ENCODE measurements at places on chromosomes 7 and 10.
A peak's percentile ranks its signal among the peaks of the same experiment; 100 is the strongest.

- no peak for DNase-seq
These were observed 103.2 kb upstream of the PPIF start for GRCh38 chr10:79244068-79244442.

GRCh38 chr7:42714356-42714755, 197.5 kb downstream of the C7orf25 start:
- DNase-seq = no peak

- peak; percentile 17 for DNase-seq
These were observed 567 bp downstream of the KCNH2 start for GRCh38 chr7:150977382-150978125.

DNA sequence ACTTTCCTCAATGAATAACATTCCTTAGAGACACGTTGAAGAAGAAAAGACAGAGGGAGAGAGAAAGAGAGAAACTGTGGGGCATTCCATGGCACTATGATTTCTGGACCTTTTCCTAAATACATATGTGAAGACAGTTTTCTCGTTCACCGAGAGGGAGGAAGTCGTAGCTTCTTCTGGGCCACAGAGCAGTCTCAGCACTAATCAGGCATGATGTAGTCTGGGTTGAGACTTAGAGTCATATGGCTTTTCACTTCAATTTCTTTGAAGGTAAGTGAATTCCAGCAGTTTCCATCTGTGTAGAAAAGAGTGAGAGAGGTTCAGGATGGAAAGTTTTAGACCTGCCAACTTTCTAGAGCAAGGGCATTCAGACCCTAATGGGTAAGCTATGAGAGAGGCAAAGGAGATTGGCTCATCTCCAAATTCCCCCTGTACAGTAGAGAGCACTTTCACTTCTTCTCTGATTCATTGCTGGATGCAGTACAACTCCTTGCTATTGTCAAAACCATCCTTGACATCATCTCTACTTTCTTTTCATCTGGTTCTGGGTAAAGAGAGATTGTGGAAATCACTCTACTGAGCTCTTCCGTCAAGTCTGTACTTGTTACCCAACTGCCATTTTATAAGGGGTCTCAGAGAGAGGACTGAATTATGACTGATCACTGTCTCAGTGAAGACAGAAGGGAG, 31.5 kb upstream of the OR9A4 start:
- no peak for DNase-seq

GRCh38 chr10:20369863-20370736, 527.0 kb downstream of the NEBL start:
- no peak for DNase-seq

- no peak for DNase-seq
These were observed 59.9 kb upstream of the NMT2 start for GRCh38 chr10:15228426-15228825.

- no peak for DNase-seq
These were observed 190.1 kb upstream of the SLC26A5 start for GRCh38 chr7:103636153-103636552.

- DNase-seq = no peak
These were observed 54.4 kb upstream of the FAM133B start for GRCh38 chr7:92644406-92645113.

DNA sequence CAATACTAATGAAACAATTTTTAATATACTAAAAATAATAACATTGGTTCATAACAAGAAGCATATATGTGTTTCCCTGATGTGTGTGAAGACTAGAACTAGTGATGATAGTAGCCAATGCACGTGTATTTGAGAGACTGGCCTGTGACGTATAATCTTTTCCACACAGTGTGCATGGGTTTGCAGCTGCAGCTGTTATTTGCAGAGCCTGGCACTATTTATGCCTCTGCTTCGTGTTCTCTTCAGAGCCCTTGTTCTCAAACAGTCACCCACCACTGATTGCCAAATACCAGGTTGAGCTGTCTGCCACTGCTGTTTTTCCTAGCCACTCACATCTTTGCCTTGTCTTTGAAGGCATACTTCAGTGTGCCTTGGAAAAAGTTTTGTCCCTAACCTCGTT, 531.7 kb downstream of the ETV1 start:
- no peak for DNase-seq

DNA sequence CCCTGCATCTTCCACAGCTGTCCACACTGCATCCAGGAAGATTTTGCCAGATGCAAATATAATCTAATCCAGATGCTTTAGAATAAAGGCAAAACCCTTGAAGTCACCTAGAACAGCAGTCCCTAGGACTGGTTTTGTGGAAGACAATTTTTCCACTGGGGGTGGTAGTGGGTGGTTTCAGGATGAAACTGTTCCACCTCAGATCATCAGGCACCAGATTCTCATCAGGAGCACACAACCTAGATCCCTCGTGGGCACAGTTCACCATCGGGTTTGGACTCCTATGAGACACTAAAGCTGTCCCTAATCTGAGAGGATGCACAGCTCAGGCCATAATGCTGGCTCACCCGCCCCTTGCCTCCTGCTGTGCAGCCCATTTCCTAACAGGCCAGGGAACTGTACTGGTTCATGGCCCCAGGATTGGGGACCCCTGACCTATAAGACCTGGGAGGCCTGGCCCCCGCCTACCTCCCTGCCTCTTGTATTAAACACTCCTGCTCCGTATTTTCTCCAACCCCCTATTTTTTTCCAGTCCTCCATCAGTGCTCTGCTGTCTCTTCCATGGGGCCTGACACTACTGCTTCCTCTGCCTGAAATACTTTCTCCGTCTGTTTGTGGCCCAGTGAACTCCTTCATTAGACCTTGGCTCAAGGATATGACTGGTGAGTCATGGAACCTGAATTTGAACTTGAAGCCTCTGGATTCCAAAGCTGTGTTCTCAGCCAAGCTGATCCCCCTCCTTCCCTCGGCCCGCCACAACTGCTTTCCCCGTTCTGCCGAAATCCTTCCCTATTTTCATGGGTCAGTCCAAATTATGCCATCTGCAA, 79.9 kb upstream of the RHEB start:
- DNase-seq = no peak

DNA sequence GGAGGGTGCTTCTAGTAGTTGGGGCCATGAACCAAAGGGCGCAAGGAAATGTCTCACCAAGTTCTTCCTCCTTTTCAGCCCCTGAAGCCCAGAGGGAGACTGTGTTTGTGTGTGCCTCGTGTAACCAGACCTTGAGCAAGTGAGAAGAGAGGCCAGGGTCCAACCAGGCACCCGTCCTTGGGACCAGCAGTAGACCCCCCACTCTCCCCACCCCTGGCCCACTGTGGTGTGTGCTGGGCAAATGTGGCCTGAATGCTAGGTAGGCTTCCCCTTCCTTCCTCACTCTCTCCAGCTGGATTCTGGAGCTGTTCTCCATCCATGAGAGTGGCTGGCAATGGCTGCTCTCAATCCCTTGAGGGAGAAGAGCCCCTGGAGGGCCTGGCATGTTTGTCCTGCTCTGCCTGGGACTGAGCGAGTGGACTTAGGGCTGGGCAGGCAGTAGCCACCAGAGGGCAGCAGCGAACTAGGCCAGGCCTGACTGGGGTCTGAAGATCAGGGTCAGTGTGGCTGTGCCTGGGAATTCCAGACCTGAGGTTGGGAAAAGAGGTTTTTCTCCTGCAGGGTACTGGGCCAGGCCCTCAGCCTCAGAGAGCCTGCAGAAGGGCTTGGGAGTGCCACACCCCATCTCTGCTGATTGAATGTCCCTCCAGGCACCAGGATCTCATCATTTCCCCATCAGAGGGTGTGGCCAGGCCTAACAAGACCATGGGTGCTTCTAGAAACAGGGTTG, 12.5 kb downstream of the SFRP5 start:
- DNase-seq = peak; percentile 47

DNA sequence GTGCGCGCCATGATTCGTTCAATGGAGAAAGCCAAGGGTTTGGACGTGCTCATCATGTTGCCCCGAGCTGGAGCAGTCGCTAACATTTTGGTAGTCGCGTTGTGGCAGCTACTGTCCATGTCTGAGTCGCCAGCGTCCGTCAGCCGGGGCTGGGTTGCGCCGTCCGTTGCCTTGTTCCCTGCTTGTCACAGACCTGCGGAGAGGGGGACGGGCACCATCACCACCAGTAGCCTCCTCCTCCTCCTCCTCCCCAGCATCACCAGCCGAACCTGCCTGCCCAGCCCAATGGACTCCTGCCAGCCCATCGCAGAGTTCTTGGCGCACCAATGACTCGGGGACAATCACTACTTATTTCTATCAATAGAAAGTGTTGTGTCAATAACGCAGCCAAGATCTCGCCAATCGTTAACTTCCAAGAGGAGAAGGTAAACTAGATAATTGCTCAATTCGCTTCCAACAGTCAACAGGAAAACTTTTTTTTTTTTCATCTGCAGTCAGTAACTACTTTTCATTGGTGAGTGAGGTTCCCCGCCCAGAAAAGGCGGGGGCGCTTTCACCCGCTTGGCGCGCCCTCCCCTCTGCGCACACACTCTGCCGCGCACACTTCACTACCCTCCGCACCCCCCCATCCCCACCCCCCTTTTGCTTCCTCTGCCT, at the start of gene FEZF1:
FEZF1 (minus strand) TSS at position 432 of the 657 bp plus-strand sequence; CDS start at position 119, 313 bp downstream.
- no peak for DNase-seq

DNA sequence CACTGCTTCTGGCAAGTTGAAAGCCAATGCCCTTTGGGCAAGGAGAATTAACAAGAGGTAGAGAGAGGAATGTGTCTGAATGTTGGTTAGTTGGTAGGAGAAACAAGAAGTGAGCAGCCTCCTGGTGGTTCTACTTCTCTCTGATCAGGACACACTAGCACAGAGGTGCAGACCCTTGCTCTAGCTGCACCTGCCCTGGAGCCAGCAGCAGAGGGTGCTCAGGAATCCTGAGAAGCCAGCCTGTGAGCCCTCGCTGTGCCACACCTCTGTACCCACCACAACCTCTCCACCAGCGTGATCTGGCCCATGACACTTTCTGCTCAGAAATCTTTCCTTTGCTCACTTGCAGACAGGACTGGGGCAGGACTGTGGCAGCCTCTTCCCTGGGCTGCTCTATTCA, 364.7 kb downstream of the RPS24 start:
- DNase-seq = no peak

DNA sequence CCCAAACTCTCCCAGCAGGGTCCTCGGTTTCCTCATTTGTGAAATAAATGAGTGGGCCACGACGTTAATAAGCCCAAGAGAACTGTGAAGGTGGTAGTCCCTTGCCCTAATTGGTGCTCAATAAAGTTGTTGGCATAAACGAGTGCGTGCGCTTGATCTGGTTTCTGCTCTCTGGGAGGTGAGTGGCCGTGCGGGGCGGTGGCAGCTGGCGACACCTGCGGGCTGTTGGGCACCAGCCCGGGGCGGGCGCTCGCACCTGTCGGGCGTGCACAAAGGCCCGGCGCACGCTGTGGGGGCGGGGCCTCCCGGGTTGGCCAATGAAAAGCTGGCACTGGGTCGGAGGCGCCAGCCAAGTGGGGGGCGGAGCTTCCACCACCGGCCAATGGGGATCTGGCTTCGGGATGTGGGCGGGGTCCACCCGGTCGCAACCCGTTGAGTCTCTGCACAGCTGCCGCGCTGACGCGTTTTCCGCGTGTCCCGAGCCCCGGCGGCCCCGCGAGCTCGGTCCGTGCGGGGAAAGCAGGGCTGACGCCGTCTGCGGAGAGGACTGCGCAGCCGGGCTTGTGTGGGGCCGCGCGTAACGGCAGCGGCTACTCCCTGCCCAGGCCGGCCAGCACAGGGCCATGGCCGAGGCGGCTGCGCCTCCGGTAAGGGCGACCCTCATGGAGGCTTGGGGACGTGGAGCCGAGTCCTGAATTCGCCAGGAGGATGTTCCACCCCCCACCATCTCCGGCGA, 23.0 kb downstream of the ZNF783 start:
- DNase-seq = peak; percentile 94

DNA sequence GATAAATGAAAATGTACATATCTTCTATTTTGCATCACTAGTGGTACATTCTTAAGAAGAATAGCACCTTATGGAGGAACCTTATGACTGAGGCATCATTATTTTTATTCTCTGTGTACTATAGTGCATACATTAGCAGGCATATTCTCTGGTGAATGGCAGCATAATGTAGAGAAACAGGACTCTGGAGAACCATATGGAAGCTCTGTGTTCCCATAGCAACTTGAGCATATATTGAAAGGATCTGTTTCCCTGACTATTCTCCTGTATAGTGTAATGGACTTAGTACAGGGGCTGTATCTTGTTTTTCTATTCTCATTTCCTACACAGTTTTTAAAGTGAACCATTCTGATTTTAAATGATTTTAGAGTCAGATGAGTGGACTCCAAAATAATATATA, 128.4 kb upstream of the SMIM30 start:
- no peak for DNase-seq

DNA sequence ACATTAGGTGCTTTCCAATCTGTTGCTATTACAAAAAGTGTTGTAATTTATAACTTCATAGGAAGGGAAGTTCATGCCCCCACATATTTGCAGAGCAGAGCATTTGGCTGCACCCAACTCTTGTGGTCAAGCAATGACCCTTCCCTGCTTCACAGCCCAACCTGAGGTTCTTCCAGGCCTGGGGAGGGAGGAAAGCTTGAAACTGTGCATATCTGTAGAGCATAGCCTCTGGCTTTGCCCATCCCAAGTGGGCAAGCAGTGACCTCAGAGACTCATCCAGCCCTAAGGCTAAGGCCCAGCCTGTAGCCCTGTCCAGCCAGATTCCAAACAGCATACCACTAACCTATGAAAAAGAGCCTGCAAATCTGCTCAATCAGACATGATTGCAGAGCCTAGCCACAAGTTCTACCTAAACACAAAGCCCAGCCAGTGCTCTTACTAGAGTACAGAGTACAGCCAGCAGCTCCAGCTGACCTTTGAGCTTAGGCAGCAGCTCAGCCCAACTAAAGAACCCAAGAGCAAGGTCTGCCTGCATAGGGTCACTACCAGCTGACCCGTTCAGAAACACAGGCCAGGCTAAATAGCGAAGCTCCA, 14.4 kb upstream of the GSTK1 start:
- no peak for DNase-seq

DNA sequence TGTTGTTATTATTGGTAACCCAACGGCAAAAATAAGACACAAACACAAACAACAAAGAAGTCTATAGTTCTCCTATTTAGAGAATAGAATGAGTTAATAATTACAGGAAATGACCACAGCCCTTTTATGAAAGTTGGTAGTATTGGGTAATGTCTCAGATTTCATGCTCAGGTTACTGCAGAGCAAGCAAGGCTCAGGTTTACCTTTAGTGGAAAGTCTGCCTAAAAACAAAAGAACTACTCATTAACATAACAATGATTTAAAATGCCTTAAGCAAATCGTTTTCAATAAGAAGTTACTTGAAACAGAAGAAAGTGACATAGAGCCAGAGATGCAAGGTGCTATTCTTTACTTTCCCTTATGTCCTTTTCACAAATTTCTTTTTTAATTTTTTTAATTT, 441.2 kb downstream of the PLXDC2 start:
- no peak for DNase-seq

- no peak for DNase-seq
These were observed 39.3 kb upstream of the CDK6 start for GRCh38 chr7:92875719-92876118.

DNA sequence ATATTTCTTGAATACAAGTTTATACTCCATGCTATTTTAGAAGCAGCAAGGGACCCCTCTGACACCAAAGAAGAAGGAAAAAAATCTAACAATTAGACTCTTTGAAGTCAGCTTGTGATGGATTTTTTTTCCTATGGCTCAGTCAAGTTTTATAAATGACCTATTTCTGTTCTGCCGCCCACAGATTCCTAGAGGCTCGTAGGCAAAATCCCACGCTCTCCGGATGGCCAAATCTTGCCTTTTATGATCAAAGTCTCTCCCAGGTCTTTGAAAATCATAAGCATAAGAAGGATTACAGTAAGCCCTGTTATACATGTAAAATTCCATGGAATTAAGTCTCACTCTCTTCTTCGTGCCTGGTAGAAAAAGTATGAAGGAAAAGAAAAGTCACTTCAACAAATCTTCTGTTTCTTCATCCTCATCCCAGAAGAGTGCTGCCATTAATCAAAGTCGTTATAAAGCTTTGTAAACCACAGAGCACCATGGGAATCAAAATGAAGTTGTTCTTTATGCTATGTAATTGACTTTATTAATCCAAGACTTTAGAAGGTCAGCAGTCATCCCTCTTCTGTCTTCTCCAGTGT, 33.1 kb downstream of the ASB13 start:
- no peak for DNase-seq
